Uterine smooth muscle cell (primary cell): ENCODE measurements at places on chromosomes 12 and 14. TPM values are rescaled to one million over a fixed set of nuclear protein-coding genes. Genes with fewer than 3 reads are reported as not detected.

Gene TMEM253
- total RNA-seq: not detected in 2 replicates

Gene ADAM21
- total RNA-seq: 0.25 and 0.33 TPM in 2 replicates

Gene C12orf54
- not detected in 2 replicates for total RNA-seq

Gene IRF9
- total RNA-seq: 68.6 and 80.1 TPM in 2 replicates

Gene DLGAP5
- 22.9 and 112 TPM in 2 replicates for total RNA-seq

Gene PPFIA2
- total RNA-seq: 6.2 and 7.3 TPM in 2 replicates

Gene LHX5
- total RNA-seq: not detected in 2 replicates

Gene SEC23A
- 464 and 537 TPM in 2 replicates for total RNA-seq

Gene PRKCH
- 0.55 and 1.5 TPM in 2 replicates for total RNA-seq

Gene LAG3
- total RNA-seq: under 0.01 and 0.11 TPM in 2 replicates

Gene ANO4
- total RNA-seq: 5.9 and 7.4 TPM in 2 replicates

Gene OR11H7
- total RNA-seq: not detected in 2 replicates

Gene KLRB1
- total RNA-seq: not detected in 2 replicates

Gene PNMA1
- total RNA-seq: 22.7 and 25.9 TPM in 2 replicates

Gene MGP
- total RNA-seq: 4.0 and 45.0 TPM in 2 replicates

Gene GPRC5A
- total RNA-seq: 15.6 and 25.2 TPM in 2 replicates

Gene NTN4
- total RNA-seq: 2.9 and 8.5 TPM in 2 replicates

Gene KRT79
- not detected in 2 replicates for total RNA-seq

Gene CATSPERB
- total RNA-seq: 0.11 and 0.12 TPM in 2 replicates

Gene LRRIQ1
- 0.55 and 0.62 TPM in 2 replicates for total RNA-seq

Gene TSHR
- not detected in 2 replicates for total RNA-seq

Gene ASIC1
- total RNA-seq: 0.66 and 3.6 TPM in 2 replicates

Gene RNF212B
- not detected in 2 replicates for total RNA-seq

Gene KCNH3
- total RNA-seq: under 0.01 TPM in 1 of 2 replicates, not detected in the other

Gene SH2B3
- 29.1 and 43.1 TPM in 2 replicates for total RNA-seq

Gene ERP27
- total RNA-seq: not detected in 2 replicates

Gene OTOGL
- under 0.01 and 0.22 TPM in 2 replicates for total RNA-seq

Gene NID2
- 84.8 and 133 TPM in 2 replicates for total RNA-seq

Gene PROX2
- not detected in 2 replicates for total RNA-seq

Gene OR10AD1
- total RNA-seq: not detected in 2 replicates

Gene FSCB
- total RNA-seq: 0.12 TPM in 1 of 2 replicates, not detected in the other

Gene STYK1
- 0.25 and 0.66 TPM in 2 replicates for total RNA-seq

Gene SETD1B
- total RNA-seq: 4.0 and 4.1 TPM in 2 replicates

Gene ASPG
- total RNA-seq: under 0.01 TPM in 1 of 2 replicates, not detected in the other

Gene TAPBPL
- total RNA-seq: 7.1 and 12.1 TPM in 2 replicates

Gene ANKRD9
- total RNA-seq: 24.9 and 31.7 TPM in 2 replicates

Gene GARIN6
- total RNA-seq: not detected in 2 replicates

Gene PKP2
- total RNA-seq: 0.12 TPM in 1 of 2 replicates, not detected in the other

Gene TPPP2
- total RNA-seq: not detected in 2 replicates

Gene PTGES3
- 68.5 and 104 TPM in 2 replicates for total RNA-seq

Gene MAP3K9
- 1.4 and 3.5 TPM in 2 replicates for total RNA-seq

Gene C12orf56
- 3.3 and 3.9 TPM in 2 replicates for total RNA-seq

Gene TAS2R19
- total RNA-seq: 7.9 and 10.8 TPM in 2 replicates

Gene PGF
- total RNA-seq: 2.7 and 3.5 TPM in 2 replicates

Gene KLRD1
- 0.25 TPM in 1 of 2 replicates, not detected in the other for total RNA-seq

Gene KRT78
- not detected in 2 replicates for total RNA-seq

Gene BCL2L14
- not detected in 2 replicates for total RNA-seq

Gene KRT4
- total RNA-seq: under 0.01 TPM in 1 of 2 replicates, not detected in the other

Gene AQP5
- total RNA-seq: not detected in 2 replicates

Gene CIT
- 16.4 and 52.7 TPM in 2 replicates for total RNA-seq

Gene PTCSC3
- not detected in 2 replicates for total RNA-seq
